ENCODE measurements at places on chromosomes 3 and 15.

DNA sequence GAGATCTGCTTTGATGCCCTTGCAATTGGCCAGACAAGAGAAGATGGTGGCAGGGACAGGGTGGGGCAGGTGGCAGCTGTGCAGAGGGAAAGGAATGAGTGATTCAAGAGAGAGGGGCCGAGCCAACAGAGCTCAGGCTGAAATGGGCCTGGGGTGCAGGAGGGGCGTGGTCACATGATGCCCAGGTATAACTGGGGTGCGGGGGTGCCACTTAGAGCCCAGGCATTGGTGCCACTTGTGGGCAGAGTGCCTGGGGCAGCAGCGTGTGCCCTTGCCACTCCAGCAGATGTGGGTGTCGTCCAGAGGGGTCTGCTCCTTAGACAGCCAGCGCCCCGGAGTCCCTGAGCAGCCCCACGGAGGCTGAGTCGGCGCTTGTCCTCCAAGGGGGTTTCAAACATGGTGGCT is 88.7 kb downstream of the PLXNA1 start:
- no peak for DNase-seq

DNA sequence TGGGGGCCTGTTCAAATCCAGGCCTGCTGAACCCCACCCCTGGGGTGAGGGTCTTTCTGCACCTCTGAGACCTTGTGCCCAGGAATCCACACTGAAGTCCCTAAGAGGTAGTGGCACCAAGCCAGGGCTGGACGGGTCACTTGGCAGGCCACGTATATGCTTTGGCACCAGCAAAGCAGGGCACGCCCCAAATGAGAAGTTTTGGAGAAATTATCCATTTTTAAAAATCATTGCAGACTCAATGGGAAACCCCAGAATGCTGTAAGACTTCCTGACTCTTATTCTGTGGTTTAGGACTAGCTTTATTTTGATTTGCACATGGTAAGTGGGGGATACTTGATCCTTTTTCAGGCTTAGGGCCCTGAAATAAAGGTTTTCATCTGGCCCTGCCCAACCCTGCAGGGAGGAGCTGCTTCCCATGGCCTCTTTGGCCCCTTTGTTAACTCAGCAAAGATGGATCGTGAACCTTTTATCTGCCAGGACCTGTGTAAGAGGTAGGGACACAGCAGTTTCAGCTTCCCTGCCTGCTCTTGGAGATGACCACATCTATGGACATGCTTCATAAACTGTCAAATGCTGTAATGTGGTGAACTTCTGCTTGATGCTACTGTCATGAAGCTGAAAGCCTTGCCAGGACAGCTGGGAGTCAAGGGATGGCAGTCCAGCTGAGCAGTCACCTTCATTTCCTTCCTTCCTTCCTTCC is 88.0 kb downstream of the HMG20A start:
- DNase-seq: no peak

GRCh38 chr15:68382286-68383007 is 49.5 kb downstream of the ITGA11 start:
- DNase-seq: peak; percentile 35

GRCh38 chr3:126127904-126128303 is 44.0 kb upstream of the SLC41A3 start:
- no peak for DNase-seq

DNA sequence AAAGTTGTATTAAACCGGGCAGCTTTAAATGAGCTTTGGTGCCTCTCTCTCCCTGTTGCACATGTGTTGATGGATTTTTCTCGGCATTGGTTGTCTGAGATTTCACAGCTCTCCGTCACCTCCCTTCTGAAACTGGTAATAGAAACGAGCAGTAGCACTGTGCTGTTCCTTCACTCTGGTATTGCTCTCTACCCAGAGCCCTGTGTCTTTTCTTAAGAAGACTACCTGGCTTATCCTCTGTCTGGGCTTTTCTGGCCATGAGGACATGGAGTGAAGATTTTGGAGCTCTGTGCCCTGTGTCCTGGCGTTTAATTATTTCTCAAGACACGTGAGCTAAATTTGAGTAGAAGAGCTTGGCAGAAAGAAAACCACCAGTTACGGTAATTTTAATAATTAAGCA is 209.6 kb upstream of the EIF1B start:
- no peak for DNase-seq

DNA sequence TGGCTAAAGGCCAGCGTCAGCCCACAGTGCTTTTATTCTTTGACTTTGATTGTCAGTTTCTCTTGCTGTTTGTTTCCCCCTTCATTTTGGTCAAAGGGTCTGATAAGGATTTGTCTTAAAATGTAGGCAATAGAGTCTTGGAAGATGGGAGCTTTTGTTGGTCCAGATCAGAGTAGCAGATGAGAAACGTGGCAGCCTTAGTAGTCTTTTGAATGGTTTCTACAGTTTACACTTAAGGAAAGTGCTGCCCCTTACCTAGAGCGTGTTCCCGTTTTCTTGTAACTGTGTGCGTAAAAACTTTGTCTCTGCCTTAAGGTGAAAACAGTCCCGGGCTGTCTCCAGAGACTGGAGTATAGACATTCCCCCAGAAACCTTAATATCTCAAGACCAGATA is 630 bp downstream of the LXN start:
- DNase-seq: no peak

DNA sequence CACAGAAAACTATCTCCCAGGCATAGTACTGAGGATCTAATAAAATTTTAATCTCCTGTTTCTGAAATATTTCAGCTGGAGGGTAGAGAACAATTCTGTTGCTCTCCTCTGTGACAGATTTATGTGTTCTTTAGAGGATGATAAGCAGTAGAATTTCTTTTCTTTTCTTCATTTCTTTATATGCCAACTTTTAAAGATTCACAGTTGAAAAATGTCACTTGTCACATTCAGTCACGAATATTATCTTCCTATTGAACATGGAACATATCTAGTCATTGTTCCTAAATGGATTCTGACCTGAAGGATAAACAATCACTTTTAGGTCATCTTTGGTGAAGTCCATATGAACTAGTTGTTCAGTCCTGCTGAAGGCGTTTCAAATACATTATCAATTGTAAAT is 585.5 kb upstream of the DPPA4 start:
- no peak for DNase-seq

- no peak for DNase-seq
Observed at GRCh38 chr3:64270866-64271260, 45.6 kb upstream of the PRICKLE2 start.

DNA sequence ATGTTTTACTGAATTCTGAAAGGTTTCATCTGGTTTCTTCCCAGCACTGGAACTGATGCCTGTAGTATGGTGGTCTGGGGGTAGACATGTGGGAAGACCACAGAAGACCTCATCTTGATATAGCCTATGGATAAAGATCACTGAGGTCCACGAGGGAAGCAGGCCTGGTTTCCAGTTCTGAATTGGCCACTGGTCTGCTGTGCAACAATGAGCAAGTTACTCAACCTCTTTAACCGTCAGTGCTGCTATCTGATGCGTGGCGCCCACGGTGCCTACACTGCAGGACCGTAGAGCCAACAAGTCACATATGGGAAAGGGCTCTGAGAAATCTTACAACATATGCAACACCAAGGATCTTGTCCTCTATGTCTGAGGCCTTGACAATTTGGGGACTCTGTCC is 13.3 kb downstream of the TLE3 start:
- DNase-seq: no peak

DNA sequence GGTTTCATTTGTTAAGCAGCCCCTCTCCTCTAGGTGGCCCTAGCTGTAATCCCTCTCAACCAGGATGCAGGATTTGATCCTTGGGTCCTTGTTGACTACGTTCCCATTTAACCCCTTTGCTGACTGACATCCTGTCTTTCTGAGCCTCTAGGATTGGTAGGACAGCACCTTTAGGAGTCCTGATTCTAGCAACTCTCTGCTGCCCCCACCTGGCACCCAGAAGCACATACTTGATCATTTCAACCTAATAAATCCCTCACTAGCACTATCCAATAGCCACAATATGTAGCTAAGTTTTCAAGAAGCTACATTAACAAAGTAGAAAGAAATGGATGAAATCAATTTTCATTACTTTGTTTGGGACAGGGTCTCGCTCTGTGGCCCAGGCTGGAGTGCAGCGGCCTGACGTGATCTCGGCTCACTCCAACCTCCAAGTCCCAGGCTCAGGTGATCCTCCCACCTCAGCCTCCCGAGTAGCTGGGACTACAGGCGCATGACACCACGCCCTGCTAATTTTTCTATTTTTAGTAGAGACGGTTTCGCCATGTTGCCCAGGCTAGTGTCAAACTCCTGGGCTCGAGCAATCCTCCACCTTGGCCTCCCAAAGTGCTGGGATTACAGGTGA is 28.3 kb downstream of the RSL24D1 start:
- peak; percentile 57 for DNase-seq

- DNase-seq: no peak
Observed at GRCh38 chr3:54486317-54486716, 364.0 kb downstream of the CACNA2D3 start.

DNA sequence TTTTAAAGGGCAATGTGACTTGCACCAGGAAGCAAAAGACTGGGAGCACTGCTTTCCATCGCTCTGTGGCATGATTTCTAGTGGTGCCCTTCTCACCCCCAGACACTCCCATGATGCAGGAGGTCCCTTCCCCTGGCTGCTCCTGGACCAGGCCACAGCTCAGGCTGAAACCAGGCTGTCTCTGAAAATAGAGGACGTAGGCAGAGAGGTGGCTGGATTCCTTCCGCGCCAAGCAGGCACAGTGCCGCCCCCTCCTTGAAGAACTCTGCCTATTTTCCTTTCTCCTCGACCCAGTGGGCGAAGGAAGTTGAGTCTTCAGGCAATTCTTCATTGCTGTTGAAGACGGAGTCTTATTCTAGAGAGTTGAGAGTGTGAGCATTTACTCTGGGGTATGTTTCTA is 489.4 kb upstream of the TBL1XR1 start:
- DNase-seq: no peak

DNA sequence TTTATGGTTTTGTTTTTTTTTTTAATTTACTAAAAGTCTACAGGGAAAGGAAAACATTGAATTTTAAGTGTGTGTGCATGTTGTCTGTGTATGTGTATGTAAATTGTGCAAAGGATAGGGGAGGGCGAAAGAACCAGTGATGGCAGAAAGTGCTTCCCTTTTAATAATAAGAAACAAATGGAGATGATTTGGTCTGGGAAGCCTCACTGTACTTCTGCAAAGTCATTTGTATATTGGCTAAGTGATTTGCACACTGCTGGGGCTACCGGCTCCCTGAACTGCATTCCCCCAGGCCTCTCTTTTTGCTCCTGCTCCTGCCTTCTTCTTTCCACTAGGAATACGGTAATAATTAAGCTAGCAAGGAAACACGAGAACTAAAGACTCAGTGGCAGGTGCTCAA is 101.2 kb downstream of the CD47 start:
- no peak for DNase-seq

DNA sequence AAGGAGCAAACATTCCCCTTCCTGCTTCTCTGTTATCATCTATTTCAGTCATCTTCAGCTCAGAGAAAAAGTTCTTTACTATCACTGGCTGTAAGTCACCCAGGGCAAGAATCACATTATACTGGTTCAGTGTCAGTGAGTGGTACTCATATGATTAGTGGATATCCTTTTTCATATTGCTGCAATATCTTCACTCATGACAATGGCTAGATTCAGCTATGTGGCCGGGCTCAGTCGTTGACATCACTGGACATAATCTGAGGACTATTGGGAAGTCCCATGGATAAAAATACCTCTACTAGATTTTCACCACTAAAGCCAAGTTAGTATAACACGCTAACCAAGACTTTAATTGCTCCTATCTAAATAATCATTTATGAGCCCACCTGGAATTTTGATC is 91.3 kb upstream of the UBE2E2 start:
- DNase-seq: no peak

DNA sequence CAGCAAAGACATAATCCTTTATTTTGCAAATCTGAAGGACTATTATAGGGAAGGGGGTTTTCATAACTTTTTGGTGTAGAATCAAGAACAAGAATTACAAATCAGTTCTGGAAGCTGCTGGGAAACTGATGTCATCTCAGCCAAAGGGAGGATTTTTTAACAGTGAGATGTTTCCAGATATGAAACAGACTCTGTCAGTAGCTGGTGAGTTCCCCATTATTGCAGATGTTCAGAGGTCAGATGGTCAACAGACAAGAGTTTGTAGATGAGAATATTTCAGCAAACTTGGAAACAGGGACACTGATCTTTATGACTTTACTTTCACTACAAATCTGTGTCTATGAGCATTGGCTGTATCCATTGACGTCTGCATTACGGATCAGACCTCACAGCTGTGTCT is 71.9 kb upstream of the LPP start:
- no peak for DNase-seq

DNA sequence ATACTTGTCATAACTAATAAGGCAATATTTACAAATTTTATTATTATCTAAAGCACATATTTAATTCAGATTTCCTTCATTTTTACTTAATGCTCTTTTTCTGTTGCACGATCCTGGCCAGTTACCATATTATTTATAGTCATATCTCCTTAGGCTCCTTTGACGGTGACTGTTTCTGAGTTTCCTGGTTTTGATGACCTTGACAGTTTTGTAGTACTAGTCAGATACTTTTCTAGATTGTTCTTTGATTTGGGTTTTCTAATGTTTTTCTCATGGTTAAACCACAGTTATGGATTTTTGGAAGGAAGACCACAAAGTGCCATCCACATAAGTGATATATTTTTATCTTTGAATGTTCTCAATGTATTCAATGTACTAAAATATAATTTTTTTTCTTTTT is 171.0 kb upstream of the NANOGP8 start:
- DNase-seq: no peak

- no peak for DNase-seq
Observed at GRCh38 chr15:62264196-62264595, 99.1 kb upstream of the C2CD4B start.

- no peak for DNase-seq
Observed at GRCh38 chr3:172538368-172539151, 15.3 kb upstream of the TNFSF10 start.

DNA sequence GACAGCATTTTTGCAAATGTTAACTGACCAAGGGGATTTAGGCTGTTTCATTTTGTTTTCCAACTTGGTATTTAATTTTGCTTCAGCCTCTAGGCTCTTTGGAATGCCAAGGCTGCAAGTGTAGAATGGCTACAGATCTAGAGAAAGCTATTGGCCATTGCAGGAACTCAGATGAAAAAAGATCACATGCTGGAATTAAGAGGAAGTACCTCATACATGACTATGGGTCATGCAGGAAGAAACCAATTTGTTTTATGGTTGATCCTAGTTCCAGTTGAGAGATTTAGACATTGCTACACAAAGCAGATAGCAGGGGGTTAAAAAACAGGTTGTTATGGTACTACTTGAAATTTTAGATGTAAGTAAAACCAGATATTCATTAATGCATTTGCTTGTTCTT is 12.7 kb upstream of the CLDN16 start:
- no peak for DNase-seq

GRCh38 chr3:151918253-151919029 is 45.0 kb downstream of the SUCNR1 start:
- DNase-seq: no peak

DNA sequence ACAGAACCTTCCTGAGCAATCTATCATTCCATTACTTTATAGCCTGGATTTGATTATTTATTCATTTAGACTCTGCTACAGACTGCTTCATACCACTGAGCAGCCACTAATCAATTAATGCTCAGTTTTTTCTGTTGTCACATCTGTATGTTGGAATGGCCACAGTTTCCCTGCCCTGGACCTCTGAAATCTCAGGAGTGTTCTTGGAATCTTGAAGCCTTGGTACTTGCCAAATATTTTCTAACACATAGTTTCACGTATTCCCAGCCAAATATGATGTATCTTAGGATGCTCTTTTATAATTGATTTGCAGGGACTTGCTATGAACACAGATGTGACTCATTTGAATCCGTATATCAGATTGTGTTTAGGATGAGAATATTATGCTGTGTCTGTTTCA is 225.8 kb downstream of the TAFA4 start:
- DNase-seq: no peak

Data from CD8-positive, alpha-beta T cell (primary cell).